ENCODE measurements at places on chromosomes 11 and 22.

- no peak for DNase-seq
Measured at GRCh38 chr11:16818284-16818683, 79.8 kb downstream of the C11orf58 start.

DNA sequence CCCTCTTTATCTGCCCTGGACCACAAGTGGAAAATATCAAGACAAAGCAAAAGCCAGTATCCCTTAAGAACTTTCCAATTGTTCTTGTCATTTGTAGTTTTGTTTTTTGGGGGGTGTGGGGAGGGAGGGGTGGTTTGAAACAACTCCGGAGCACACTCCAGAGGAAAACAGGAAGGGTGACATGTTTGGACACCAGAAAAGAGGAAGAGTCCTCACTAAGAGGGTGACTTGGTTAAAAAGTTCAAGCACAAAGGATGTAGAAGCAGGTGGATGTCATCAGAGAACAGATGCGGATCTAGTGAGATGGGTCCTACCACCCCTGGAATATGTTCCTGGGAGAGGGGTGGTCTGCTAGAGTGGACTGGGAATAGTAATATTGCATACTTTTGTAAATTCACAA lies 25.8 kb downstream of the ADAMTS8 start:
- DNase-seq, result no peak

DNA sequence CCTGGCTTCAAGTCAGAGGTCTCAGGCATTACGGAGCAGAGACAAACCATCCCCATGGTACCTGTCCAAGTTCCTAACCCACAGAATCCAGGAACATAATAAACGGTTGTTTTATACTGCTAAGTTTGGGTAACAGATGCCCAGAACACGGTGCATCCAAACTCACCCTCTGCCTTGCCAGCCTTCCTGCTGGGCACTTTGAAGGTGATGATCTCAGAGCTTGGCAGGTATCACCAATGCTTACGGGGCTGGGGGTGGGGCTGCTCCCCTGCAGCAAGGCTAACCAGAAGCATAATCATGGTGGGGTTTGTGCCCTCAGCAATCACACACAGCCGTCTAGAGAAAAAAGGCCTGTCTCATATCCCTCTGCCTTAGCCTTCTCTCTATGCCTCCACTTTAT lies 27.1 kb downstream of the DKK3 start:
- no peak for DNase-seq

DNA sequence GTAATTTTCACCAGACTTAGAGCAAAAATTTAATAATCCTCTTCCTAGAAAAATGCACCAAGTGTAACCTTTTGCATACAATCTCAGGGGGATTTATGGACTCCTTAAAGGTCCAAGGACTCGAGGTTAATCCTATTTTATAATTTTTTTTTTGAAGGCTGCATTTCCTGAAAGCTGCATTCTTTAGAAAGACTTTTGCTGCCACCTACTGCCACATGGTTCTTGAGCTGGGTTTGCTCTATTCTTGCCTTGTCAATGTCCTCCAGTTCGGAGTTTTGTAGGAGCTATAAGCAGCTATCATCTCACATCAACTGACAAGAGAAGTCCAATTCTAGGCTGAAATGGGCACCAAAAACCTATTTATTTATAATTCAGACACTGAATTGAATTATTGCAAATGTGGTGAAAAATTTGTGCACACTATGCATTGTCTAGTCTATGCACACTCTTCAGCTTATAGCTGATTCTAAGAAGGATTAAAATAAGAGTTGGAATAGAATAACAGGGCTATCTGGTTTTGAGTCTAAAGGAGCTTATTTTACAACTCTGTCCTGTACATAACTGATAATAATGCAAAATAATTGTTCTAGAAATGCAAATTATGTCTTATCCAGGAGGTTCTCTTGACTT lies 31.3 kb downstream of the TRAF6 start:
- DNase-seq, result no peak

GRCh38 chr11:75182664-75183063 lies 31.8 kb downstream of the SLCO2B1 start:
- no peak for DNase-seq

- DNase-seq, result no peak
Measured at GRCh38 chr11:27391331-27392015, 28.5 kb upstream of the CCDC34 start.

GRCh38 chr11:117044287-117045035 lies 53.8 kb downstream of the SIK3 start:
- no peak for DNase-seq

Measured in hematopoietic multipotent progenitor cell treated with erythropoietin and hydrocortisone succinate and interleukin-3 and kit ligand, for 17 days (in vitro differentiated cells).